ENCODE measurements at places on chromosomes 5 and 9.
A peak's percentile ranks its signal among the peaks of the same experiment; 100 is the strongest.

- DNase-seq = no peak
These were observed 126.6 kb upstream of the HMHB1 start for GRCh38 chr5:143685246-143685815.

DNA sequence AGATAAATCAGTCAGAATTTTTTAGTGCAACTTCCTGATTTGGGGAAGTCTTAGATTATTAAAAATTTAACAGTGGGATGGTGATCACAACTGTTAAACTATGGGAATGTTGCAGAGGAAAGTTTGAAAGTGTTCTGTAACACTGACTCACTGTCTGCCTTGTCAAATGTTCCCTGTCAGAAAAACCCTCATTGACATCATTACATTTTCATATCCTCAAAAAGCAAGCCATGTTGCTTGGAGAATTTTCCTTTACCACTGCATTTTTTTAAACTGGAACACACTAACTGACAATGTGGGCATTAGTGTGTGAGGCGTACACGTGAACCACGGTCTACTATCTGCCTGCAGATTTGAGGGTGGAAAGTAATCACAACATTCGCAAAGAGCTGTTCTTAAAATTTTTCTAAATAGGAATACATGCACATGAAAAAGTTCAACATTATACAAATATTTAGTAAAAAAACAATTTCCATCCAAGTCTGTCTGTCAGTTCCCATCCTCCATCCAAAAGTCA lies 28.6 kb upstream of the IL7R start:
- DNase-seq = no peak

- DNase-seq = no peak
These were observed 457.1 kb downstream of the DTWD2 start for GRCh38 chr5:118531276-118531675.

- no peak for DNase-seq
These were observed 322.6 kb upstream of the MSX2 start for GRCh38 chr5:174401793-174402192.

DNA sequence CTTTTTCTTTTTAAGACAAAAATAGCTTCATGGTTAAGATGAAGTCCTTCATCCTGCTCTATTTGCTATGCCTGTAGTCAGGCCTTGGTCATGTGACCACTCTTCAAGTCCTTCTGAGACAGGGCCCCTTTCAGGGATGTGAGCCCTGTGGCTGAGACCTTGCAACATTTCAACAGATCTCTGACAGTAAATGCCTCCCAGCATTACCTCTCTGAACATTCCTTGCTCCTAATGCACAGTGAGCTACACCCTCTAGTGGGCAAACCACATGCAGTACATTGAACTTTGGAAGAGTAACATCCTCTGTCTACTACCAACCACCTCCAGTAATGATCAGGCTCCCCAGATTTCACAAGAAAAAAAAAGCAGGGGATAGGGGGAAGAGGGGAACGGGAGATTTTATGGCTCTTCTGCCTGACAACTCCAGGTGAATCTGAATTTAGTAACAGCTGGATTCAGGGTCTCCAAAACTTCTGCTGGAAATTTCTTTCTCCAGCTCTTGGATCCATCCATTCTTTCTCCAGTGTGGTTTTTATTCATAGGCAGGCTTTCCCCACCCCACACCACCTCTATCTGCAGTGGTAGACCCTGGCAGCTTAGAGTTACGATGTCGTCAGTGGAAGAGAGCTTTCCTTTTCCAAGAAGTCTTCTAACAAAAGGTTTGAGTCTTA lies 8.9 kb upstream of the FBXO38 start:
- DNase-seq = peak; percentile 23

- no peak for DNase-seq
These were observed 76.8 kb downstream of the PTPN3 start for GRCh38 chr9:109421026-109421970.

DNA sequence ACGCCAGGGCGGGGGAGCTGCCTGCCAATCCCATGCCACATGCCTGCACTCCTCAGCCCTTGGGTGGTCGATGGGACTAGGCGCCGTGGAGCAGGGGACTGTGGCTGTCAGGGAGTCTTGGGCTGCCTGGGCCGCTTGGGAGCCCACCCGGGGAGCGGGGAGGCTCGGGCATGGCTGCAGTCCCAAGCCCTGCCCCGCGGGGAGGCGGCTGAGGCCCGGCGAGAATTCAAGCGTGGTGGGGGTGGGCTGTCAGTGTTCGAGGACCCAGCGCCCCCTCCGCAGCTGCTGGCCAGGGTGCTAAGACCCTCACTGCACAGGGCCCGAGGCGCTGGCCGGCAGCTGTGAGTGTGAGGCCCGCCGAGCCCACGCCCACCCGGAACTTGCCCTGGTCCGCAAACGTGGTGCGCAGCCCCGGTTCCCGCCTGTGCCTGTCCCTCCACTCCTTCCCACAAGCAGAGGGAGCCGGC lies 83.2 kb upstream of the DMRTA1 start:
- no peak for DNase-seq

DNA sequence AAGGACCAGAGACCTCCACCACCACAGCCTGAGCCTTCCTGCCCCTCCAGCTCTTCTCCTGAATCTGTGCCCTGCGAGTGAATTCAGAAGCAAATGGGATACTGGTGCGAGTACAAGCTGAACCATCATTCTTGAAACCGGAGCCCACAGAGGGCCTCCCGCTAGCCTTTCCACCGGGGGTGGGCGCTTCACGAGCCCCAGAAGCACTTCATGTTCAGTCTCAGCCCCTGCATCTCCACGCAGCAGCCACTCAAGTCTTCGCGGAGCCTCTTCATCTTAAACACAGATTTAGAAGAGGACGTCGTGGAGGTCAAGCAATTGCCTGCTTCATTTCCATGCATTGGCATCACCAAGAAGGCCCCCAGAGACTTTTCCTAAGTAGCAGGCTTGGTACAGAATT lies 26.0 kb upstream of the OLFM1 start:
- DNase-seq = no peak

DNA sequence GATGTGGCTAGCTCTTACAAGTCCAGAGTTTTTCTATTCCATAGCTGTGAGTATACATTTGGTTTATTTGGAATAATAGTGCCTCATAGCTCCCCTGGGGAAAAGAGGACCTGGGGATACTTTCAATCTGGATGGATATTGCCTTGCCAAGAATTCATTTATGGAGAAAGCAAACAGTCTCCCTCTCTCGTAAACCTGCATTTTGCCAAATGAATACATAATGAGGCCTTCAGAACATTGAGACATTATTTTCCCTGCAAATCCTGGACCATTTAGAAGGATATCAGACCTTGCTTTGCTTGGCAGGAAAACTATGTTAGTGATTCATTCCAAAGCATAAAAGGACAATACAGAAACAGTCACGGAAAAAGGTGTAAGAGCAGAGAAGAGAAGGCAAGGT lies 569.6 kb upstream of the BRINP1 start:
- DNase-seq = no peak

DNA sequence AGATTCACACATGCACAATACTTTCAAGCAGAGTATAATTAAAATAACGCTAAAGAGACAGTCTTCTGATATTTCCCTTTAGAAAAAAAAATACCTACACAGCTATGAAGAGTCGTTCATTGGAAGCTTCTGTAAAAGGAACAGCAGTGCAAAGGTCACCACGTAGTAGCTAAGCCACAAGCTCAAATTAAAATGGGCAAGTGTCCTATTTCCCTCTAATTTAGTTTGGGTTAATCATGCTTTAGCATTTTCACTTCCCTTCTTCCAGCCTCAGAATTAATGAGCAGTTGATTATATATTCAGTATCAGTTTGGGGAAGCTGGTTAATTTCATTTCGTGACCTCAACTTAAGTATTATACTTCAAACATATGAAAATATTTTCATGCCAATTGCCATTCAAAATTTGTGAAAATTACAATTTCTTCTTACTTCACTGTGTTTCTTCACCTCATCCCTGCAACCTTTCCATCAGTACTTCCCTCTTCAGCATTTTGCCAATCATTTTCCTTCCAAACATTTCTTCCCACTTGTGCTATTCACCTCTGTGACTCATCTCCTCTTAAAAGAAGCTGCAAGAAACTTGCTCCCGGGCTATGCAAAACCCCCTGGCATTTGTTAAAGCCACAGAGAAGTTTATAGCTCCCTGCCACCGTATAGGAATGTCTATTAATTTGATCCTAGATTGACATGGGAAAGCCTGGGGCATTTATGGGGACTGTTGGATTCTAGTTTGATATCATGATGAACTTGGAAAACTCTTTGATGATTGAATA lies 83.0 kb downstream of the DMRTA1 start:
- DNase-seq = no peak

DNA sequence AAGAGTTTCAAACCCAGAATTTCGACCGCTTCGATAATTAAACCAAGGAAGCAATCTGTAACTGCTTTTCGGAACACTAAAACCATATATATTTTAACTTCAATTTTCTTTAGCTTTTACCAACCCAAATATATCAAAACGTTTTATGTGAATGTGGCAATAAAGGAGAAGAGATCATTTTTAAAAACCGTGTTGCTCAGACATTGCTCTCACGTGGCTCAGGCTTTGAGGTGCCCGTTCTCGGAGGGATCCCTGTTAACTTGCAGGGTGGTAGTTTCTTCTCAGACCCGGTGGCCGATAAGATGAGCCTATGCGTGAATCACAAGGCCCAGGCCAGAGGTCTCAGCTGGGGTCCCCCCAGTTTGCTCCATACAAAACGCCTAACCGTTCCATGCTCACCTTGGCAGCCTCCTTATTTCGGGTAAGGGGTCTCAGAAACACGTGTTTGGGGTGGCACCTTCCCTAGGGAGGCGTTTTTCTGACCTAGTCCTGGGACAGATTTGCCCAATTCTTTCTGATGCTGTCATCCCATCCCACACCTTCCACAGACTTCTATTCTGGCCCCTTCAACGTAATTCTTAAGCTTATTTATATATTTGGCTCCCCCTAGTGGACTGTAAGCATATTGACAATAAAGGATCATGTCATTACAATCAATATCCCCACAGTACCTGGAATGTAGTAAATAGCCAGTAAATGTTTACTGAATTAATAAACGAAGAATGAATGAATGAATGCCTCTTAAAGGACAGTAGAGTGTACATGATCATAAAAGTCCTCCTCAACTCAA lies 48.1 kb downstream of the THBS4 start:
- no peak for DNase-seq

DNA sequence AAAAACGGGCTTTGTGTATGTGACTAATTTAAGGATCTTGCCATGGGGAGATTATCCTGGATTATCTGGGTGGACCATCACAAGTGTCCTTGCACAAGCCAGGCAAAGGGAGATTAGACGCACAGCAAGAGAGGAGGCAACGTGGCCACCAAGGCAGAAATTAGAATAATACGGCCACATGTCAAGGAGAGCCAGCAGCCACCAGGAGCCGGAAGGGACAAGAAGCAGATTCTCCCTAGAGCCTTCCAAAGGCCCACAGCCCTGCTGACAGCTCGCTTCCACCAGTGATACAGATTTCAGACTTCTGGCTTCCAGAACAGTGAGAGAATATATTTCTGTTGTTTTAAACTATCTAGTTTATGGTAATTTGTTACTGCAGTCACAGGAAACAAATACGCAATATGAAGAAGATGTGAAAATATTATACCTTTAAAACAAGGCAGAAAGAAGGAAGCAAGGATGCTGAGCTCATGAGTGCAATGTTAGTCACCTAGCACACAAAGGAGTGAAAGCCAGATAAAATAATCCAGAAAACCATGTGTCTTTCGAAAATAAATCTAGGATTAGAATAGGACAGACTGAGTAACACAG lies 28.7 kb upstream of the F2RL1 start:
- no peak for DNase-seq

DNA sequence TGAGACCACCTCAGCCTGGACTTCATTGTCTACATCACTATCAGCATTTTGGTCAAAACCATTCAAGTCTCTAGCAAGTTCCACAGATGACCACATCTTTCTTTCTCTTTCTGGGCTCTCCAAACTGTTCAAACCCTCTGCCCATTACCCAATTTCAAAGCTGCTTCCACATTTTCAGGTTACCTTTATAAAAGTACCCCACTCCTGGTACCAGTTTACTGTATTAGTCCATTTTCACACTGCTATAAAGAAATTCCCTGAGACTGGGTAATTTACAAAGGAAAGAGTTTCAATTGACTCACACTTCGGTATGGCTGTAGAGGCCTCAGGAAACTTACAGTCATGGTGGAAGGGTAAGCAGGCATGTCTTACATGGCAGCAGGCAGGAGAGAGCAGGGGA lies 84.5 kb downstream of the FBXL7 start:
- DNase-seq = no peak

GRCh38 chr5:16855898-16856297 lies 80.2 kb downstream of the MYO10 start:
- DNase-seq = no peak

GRCh38 chr5:30572279-30572678 lies 621.2 kb upstream of the CDH6 start:
- DNase-seq = no peak

- no peak for DNase-seq
These were observed 12.4 kb downstream of the LHX3 start for GRCh38 chr9:136192289-136193126.

DNA sequence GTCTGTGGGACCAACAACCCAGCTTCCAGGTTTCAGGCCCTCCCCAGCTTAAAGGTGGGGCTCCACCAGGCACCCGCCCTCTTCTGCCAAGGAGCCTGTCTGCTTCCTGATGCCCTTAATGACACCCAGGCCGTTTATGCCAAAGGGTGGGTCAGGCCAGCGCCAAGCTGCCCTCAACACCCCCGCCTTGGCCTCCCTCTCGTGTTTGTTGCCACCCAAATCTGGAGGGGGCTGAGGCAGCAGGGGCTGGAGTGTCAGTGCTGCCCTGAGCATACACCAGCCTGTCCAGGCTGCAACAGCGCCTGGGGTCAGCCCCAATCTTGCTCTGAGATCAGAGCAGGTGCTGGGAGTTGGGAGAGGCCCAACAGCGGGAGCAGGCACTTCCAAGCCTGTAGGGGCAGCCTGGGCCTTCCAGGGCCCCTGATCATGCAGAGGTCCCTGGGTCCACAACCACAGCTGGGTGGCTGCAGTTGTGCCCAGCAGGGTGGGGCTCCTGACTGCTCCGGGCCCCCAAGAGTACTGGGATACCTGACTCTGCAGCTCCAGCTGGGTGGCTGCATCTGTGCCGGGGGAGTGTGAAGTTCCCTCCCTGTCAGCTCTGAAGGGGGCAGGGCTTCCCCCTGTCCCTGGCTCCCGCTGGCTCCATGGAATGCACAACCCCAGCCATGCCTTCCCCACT lies 34.5 kb upstream of the TYRP1 start:
- DNase-seq = no peak

GRCh38 chr5:131186561-131187256 lies 16.0 kb downstream of the LYRM7 start:
- no peak for DNase-seq

DNA sequence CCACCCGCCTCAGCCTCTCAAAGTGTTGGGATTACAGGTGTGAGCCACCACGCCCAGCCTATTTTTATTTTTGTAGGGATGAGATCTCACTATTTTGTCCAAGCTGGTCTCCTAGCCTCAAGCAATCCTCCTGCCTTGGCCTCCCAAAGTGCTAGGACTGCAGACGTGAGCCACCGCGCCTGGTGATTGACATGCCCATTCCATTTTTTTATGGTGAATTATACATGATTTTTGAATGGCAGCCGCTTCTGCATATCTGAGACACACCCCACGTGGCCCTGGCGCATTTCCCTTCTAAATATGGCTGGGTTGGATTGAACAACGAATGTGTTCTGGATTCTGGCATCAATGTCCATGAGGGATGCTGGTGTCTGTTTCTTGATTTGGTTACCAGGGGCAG lies 22.7 kb downstream of the PLPP7 start:
- DNase-seq = no peak

GRCh38 chr5:98308231-98308630 lies 465.2 kb upstream of the RGMB start:
- no peak for DNase-seq

All from smooth muscle cell of the brain vasculature (primary cell).